ENCODE measurements at places on chromosomes 1 and 21.
A peak's percentile ranks its signal among the peaks of the same experiment; 100 is the strongest.

- DNase-seq: no peak
Measured at GRCh38 chr1:57799490-57800115, 375.7 kb upstream of the DAB1 start.

GRCh38 chr1:167602840-167603239 lies 27.2 kb upstream of the RCSD1 start:
- no peak for DNase-seq

GRCh38 chr1:47183308-47184089 lies 6.3 kb downstream of the PDZK1IP1 start:
- DNase-seq: no peak

GRCh38 chr1:221069178-221069903 lies 190.1 kb downstream of the HLX start:
- peak; percentile 4 for DNase-seq

DNA sequence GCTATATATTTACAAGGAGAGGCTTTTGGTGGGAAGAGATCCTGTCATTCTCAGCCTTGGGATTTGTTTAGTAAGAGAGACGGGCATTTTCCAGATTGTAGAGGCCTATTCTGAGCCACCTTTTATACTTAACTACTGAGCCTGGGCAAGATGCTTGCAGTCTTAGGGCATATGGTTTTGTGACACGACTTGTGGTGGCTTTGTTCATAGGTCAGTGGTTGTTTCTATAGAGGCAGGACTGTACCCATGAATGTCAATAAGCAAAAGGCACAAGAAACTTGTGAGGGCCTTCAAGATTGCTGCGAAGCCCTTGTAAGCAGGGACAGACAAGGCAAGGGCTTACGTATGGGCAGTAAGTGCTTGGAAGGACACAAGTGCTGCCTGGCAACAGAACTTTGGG lies 3.4 kb upstream of the FCRL3 start:
- no peak for DNase-seq

DNA sequence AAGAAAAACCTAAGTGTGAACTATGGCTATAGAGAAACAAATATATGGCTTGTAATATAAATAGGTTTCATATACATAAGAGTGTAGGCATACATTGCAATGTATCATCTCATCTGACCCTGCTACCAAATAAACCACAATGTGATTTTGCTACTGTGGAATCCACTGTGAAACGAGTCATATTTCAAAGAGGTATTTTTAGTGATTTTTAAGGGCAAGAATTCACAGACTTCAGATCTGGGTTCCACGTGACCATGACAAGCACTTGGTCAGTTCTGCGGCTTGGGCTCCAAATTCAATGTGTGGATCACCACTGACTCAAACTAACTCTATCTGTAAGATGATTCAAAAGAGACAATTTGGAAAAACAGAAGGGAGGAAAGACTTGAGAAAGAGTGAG lies 147.0 kb upstream of the ERG start:
- no peak for DNase-seq

GRCh38 chr1:221439008-221439746 lies 302.7 kb downstream of the DUSP10 start:
- peak; percentile 72 for DNase-seq

- DNase-seq: no peak
Measured at GRCh38 chr1:180577361-180577760, 18.6 kb downstream of the OVAAL start.

DNA sequence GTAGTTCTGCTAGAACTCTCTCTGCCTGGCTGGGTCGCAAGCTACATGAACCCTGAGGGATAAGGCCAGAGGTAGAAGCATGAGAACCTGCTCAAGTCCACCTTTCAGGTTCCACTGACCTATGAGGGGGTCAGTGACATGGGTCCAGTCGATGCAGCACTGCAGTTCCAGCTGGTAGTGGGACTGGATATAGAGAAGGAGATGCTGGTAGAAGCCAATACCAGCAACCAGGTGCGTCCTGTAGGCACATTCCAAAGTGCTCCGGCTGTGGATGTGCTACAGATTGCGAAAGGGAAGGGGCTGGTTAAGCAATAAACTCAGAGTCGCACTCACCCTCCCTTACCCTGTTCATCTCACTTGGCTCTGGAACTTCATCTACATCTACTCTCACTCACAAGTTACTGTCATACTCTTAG lies 5.7 kb downstream of the SMG5 start:
- DNase-seq: no peak

DNA sequence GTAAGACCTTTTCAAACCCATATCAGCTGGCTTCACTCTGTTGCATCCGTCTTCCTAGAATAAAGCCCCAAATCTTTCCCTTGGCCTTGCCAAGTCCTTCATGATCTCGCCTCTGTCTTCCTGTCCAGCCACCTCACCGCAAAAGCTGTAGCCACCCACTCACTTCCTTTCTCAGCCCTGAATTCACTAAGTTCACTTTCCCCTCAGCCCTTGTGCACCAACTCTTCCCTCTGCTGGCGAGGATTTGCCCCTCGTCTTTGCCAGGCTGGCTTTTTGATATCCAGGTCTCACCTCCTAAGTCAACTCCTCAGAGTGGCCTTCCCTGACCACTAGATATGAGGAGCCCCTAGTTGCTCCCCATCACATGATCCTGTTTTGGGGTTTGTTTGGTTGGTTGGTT lies 3.9 kb upstream of the COL16A1 start:
- peak; percentile 18 for DNase-seq

DNA sequence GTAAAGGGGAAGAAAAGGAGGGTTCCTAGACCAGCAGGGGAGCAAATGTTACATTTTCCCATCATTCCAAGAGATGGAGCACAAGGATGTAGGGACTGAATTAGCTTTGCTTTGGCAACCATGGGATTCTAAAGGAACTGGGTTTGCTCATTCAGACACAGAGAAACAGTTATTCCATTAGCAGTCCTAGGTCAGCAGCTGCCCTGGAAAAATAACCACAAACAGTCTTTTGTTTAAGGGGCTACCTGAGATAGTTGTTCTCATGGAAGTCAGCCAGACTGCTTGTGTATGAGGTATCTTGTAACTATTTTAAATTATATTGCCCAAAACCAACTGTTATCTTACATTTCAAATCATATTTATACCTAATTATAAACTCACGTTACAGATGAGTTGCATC lies 58.4 kb upstream of the VCAM1 start:
- DNase-seq: no peak

- peak; percentile 27 for DNase-seq
Measured at GRCh38 chr21:38839328-38840286, 33.9 kb downstream of the ETS2 start.

GRCh38 chr1:2595261-2595811 lies 8.8 kb downstream of the PRXL2B start:
- no peak for DNase-seq

- DNase-seq: no peak
Measured at GRCh38 chr1:160836981-160837557, 25.6 kb downstream of the CD244 start.

DNA sequence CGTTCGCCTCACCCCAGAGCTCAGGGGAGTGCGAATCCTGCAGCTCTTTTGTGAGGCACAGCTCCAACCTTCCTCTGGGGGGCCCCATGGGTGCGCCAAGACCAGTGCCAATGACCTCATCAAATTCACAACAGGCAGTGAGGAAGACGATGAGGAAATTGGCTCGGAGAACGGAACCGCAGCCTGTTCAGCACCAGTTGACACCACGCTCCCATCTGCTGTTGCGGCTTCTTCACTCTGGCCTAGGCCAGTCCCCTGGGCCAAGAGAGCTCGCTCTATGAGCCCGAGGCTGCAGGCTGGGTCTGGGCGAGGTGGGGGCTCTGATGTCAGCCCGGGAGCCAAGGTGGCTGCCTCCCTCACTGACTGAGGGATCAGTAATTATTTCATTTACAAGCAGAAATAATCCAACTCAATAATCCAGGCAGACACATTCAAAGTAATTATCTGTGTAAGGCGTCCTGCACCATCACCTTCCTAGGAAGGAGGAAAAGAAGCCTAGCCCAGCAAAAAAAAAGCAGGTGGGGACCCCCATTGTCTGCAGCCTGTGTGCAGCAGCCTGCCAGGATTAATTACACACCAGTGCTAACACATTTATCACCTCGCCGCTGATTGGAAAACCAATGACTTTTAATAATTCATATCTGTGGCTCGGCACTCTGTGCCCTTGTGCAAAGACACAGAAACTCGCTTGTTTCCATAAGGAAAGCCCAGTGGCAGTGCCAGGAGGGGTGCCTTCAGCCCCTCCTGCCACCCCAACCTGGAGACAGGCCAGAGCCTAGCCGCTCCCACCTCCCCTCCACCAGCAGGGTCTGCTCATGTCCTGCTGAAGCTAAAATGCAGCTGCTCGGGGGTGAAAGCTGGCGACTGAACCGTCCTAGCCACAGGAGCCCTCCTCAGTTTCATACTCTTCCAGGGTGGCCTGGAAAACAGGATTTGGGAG lies 1.9 kb downstream of the PLEKHA6 start:
- no peak for DNase-seq
